ENCODE measurements at places on chromosomes 2 and 18.

GRCh38 chr2:178990533-178991241 lies 59.2 kb downstream of the CCDC141 start:
- DNase-seq, result no peak

DNA sequence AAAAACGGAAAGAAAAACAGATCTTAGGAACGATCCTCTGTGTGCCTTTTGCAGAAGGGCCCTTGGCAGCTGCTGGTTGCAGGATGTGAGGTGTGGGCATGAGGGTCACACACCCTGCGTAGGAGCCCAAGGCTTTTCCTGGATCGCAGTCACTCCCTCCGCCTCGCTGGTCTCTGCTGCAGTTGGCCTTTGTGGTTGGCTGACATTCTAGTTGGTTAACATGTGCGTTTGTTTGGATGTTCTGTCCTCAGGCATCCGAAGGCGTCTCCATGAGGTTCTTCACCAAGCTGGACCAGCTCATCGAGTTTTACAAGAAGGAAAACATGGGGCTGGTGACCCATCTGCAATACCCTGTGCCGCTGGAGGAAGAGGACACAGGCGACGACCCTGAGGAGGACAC lies 61.7 kb downstream of the INPP5D start:
- no peak for DNase-seq

DNA sequence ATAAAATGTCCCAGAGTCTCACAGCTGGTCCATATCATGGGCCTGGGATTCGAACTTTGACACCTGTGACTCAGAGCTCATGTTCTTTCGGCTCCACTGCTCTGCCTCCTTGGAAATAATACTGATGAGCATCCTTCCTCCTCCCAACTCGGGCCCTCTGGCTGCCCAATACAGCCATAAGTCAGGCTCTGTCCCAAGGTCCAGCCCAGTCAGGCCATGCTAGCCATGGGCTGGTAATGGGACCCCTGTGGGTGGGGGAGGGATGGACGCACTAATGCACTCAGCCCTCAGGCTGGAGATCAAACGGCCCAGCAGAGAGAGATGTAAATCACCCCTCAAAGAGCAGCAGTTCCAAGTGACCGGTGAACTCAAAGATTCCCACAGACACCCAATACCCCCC lies 61.1 kb downstream of the DDX1 start:
- no peak for DNase-seq

- no peak for DNase-seq
Observed at GRCh38 chr2:119574108-119574815, 30.0 kb downstream of the CFAP221 start.

GRCh38 chr2:48433682-48434081 lies 96.3 kb upstream of the STON1 start:
- DNase-seq, result no peak

DNA sequence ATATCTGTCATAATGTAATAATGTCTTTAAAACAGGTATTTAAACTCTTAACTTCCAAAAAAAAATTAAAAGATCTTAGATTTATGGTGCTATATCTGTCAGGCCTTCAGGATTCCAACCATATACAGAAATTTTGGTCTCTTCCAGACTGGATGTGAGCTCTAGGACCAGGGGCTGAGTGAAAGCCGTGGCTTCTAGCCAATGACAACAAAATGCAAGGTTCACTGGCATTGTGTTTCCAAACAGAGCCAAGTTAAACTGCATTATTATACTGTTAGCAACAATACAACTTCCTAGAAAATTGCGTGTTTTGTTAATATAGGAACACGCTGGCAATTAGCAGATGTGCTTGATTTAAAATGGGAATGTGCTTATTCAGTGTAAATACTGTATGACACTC lies 809.8 kb upstream of the SOX11 start:
- DNase-seq, result no peak

GRCh38 chr18:2895391-2895790 lies 48.6 kb downstream of the EMILIN2 start:
- no peak for DNase-seq

GRCh38 chr2:58475756-58476155 lies 234.6 kb upstream of the FANCL start:
- DNase-seq, result no peak

GRCh38 chr2:189544318-189545042 lies 36.1 kb downstream of the SLC40A1 start:
- no peak for DNase-seq

GRCh38 chr2:74951211-74951754 lies 7.2 kb upstream of the POLE4 start:
- DNase-seq, result no peak

GRCh38 chr18:74078257-74078656 lies 69.4 kb downstream of the FBXO15 start:
- no peak for DNase-seq

GRCh38 chr2:72028351-72028995 lies 119.2 kb downstream of the CYP26B1 start:
- no peak for DNase-seq

DNA sequence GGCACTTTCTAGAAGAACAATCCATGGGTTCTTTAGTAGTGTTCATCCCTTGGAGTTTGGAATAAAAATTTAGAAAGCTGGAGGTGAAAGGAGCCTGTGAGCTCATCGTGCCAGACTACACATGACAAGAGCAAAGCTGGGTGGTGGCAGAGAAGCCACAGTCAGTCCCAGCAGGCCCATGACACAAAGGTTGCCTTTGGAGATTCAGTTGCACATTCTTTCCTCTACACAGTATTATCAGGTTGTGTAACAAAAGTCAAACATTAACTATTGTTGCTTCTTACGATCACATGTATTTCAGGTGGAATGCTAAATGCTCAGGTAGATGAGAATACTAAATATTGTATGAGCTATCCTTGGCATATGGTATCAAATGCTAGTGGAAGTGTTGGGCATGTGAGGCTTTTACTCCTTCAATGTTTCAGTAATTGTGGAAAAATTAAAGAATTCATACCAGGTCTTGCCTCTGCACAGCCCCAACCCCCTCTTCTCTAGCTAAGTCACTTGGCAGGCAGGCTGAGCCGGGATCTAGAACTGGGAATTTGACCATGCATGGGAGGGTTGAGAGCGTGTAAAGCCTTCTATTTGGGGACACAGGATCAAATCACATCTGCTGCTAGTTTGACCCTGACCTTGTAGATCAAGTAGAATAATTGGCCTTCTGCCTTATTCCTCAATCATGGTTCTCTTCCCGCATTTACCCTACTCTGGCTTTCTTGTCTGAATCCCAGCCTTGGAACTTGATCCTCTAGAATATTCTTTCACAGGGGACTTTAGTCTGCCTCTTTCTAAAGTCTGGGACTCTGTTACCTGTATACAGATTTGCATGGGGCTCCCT lies 230.9 kb downstream of the GCA start:
- no peak for DNase-seq
